ENCODE measurements at places on chromosomes 16 and 17.

GRCh38 chr17:80263253-80264204, 2.9 kb downstream of the RNF213 start:
- peak; percentile 81 for DNase-seq

- DNase-seq, result no peak
These were observed 191.0 kb downstream of the CPPED1 start for GRCh38 chr16:12612598-12613101.

- DNase-seq, result peak; percentile 44
These were observed 532 bp downstream of the CNTNAP1 start for GRCh38 chr17:42682722-42683403.

DNA sequence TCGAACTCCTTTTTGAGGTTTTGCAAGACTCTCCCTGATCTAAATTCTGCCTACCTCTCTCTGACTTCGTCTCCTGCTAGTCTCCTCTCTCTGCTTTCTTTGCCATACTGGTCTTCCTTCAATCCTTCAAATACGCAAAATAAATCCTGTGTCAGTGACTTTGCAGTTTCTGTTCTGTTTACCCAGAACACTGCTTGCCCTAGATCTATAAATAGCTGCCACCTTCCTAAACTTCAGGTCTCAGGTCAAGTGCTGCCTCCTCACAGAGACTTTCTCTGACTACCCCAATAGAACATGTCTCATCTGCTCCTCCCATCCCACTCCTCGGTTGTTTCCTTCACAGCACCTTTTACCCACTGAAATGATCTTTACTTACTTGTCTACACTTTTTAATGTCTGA, 78.9 kb downstream of the TRIM37 start:
- no peak for DNase-seq

DNA sequence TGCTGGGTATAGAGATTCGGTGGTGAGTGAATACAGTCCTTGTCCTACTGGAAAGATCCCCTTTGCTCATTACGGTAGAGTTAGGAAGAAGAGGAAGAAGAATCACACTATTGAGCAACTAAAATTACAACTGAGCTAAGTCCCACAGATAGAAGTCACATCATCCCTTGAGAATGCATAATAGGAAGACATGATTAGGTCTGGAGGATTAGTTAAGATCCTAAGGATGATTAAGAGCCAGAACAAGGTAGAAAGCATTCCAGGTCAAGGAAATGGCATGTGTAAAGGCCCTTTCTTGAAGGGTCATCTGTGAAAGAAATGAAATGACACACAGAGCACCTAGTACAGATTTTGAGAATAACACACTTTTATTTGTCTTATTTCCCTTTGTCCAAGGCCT, 503.5 kb downstream of the HAPSTR1 start:
- DNase-seq, result no peak

DNA sequence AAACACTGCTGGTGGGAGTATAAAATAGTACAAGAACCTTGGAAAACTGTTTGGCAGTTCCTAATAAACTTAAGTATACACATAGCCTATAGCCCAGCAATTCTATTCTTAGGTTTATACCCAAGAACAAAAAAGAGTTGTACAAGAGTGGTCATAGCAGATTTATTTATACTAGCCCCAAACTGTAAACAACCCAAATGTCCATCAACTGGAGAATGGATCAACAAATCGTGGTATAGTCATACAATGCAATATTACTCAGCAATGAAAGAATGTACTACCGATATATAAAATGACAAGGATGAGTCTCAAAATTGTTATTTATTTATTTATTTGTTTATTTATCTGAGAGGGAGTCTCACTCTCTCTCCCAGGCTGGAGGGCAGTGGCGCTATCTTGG, 23.1 kb downstream of the GNGT2 start:
- DNase-seq, result no peak

GRCh38 chr17:58565389-58566311, 51.2 kb upstream of the MTMR4 start:
- DNase-seq, result no peak

- peak; percentile 48 for DNase-seq
These were observed 26.3 kb downstream of the CEP112 start for GRCh38 chr17:66165537-66166123.

DNA sequence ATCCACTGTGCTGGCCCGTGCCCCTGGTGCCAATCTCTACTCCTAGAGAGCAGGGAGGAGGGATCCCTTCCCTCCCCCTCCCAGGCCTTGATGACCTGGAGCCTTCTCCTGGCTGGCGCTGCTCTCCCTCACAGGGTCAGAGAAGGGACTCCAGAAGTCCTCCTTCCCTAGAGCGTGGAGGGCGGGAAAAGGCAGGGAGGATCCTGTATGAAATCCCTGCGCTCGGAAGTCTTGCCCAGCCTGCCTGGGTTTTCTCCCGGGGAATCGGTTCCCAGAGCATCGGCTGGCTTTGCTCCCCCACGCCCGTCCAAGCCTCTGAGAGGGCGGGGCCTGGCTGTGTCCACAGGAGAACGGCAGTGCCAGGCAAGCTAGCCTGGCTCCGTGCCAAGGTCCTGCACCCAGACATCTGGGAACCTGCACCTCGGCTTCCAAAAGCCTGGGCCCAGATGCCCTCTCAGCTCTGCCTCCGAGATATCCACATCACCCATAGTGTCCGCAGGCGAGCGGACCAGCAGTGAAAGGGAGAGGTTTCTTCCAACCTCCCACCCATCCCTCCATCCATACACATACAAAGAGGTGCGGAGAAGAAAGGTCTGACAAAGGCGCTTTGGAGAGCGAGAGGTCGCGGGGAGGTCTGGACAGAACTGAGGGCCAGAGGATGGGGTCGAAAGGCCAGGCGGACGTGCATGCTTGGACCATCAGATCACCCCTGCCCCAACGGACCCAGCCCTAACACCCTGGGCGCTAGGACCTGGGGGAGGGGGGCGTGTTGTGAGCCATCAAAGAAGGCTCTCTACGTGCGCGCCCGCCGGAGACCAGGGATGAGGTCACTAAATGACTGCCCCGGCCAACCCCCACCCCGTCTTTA, 1.1 kb downstream of the MPP2 start:
- peak; percentile 38 for DNase-seq

DNA sequence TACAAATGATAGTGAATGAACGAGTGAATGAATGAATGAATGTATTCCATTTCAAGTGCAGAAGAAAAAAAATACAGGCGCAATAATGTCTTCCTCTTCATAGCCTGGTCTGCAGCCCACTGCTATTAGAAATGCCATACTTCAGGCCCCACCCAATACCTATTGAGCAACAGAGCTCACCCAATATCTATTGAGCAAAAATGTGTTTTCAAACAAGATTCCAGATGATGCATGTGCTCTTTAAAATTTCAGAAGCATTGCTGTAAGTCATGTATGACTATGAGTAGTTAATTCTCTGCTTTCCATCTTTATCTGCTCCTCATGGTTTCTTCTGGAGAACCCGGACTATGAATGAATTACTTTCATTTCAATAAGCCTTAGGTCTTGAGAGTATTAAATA, 308.2 kb downstream of the XYLT1 start:
- no peak for DNase-seq

- no peak for DNase-seq
These were observed 106.3 kb downstream of the C16orf95 start for GRCh38 chr16:87210894-87211293.

DNA sequence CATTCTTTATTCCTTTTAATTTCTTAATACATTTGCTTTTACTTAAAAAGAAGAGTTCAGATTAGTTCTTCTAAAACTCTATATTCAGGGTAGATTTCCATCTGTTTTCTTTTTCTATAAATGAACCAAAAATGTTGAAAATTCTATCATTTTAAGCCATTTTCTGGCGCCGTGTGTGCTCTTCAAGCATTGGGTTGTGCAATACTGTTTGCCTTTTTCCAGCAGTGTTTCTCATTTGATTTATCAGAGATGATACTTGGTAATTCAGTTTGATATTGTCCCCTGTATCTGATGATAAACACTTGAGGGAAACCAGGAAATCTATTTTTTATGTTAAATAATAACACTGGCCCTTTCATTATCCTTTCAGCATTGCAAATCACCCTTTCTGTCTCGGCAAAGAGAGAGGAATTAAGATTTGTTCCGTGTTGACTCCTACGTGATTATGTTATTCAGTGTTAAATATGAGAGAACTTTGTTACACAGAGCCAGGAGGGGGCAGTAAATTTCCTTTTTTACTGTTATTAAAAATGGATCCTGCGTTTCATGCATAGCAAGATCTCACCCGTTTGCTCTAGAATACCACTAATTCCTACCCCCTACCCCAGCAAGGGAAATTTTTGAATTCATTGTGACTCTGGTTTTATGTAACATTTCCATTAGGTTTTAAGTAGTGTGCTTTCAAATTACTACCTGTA, 606.9 kb upstream of the RBFOX1 start:
- DNase-seq, result peak; percentile 2

- no peak for DNase-seq
These were observed 11.2 kb upstream of the GFOD2 start for GRCh38 chr16:67730326-67730725.

GRCh38 chr16:54282928-54283724, 3.5 kb downstream of the IRX3 start:
- peak; percentile 50 for DNase-seq

DNA sequence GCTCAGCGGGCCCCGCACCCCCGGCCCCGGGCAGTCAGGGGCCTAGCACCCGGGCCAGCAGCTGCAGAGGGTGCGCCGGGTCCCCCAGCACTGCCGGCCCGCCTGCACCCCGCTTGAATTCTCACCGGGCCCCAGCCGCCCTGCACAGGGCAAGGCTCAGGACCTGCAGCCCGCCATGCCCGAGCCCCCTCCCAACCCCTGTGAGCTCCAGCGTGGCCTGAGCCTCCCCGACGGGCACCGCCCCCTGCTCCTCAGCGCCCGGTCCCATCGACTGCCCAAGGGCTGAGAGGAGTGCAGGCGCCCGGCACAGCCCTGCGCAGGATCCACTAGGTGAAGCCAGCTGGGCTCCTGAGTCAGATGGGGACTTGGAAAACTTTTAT, 1.7 kb upstream of the BRCA1 start:
- no peak for DNase-seq

DNA sequence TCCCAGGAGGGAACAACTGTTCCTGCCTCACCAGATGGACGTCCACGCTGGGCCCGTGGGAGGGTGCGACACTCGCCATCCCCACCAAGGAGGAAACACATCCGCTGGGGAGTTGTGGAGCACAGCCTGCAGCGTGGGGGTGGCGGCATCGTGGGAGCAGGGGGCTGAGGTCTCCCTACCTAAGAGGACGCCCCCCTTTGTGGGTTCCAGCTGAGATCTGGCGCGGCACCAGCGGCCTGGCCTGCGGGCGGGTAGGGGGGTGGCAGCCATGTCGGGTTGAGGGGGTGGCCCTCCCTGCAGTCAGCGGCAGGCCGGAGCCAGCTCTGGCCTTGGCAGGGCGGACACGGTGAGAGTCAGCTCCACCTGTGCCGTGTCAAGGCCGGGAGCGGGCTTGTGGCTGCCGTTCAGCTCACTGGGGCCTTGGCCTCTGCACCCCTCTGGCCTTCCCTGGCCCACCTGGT, 116.7 kb upstream of the CIBAR2 start:
- DNase-seq, result no peak

DNA sequence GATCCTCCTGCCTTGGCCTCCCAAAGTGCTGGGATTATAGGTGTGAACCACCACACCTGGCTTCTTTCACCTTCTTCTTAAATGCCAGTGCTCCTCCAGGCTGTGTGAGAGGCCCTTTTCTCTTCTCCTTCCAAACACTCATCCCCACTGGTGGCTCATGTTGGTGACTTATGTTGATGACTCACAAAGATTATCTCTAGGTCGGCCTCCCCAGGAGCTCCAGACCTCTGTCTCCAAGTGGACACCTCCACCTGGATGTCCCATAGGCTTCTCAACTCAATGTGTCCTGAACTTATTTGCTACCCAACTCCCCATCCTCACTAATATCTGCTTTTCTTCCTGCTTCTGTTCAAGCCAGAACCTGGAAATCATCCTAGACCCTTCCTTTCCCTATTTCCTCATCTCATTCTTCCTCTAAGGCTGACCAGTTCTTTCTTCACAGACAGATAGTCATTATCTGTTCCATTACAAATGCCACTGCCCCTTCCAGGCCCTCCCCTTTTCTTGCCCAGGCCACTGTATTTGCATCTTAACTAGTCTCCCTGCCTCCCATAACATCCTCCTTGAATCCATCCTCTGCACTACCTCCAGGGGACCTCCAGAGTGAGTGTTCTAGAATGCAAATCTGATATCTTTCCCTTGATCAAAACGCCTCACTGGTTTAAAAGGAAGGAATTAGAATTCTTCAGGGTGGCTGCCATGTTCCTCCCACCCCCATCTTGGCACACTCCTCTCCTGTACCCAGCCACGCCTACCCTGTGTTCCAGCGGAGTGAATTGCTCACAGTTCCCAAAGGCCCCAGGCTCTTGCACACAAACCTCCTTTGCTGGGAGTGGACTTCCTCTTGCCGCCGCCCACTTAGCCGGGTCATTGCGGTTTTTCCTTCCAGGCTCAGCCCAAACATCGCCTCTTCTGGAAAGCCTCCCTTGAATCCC, 34.8 kb upstream of the FBXO47 start:
- DNase-seq, result peak; percentile 70

GRCh38 chr17:82862737-82863382, 23.0 kb upstream of the ZNF750 start:
- no peak for DNase-seq

DNA sequence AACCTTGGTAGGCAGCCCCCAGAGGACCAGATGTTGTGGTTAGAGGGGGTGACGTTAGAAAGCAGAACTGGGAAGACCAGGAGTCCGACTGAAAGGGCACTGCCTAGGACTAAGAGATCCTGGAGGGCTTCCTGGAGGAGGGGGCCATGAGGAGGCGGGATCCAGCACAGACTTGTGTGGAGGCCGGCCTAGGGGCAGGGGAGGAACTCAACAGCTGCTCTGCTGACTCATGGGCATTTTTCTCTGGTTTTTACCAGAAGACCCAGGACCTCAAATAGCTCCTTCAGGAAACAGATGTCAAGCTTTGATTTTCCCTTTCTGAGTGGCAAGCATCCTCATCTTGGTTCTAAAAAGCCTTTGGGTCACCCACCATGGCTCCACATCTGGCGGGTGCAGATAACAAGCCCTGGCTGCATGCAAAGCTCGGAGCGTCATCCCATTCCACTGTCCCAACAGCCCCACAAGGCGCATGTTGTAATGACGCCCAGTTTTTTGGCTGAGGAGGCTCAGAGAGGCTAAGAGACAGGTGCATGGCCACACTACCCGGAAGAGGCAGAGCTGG, 29.0 kb downstream of the IL21R start:
- DNase-seq, result peak; percentile 98

DNA sequence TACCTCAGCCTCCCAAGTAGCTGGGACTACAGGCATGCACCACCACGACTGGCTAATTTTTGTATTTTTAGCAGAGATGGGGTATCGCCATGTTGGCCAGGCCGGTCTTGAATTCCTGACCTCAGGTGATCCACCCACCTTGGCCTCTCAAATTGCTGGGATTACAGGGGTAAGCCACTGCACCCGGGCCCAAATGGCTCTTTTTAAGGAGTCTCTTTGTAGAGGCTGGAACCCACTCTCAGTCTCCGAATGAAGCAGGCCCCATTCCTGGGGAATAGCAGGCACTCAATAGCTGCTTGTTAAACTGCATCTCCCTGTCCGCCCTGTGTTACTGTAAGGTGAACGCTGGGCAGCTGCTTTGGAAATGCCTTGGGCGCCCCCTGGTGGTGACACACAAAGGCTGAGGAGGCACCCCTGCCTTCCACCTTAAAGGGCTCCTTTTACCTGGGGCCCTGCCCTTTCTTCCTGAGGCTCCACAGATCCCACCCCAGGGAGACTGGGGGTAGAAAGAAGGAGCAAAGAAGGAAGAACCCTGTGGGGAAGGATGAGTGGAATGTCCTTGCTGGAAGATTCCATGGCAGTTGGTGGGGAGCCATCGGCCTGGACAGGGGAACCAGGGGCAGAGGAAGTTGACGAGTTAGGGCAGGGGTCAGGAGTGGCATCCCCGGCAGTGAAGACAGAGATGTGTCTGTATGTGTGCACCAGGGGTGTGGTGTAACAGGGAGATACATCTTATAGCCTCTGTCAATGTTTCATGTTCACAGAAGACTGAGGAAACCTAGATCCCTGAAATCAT, 6.1 kb upstream of the SP2 start:
- peak; percentile 86 for DNase-seq
